Activated T-helper 1 cell treated with anti-CD3 and anti-CD28 coated beads, Interleukin-2, amount 50 U/mL, for 16 hours (primary cell): ENCODE measurements at places on chromosomes 1 and 21.

DNA sequence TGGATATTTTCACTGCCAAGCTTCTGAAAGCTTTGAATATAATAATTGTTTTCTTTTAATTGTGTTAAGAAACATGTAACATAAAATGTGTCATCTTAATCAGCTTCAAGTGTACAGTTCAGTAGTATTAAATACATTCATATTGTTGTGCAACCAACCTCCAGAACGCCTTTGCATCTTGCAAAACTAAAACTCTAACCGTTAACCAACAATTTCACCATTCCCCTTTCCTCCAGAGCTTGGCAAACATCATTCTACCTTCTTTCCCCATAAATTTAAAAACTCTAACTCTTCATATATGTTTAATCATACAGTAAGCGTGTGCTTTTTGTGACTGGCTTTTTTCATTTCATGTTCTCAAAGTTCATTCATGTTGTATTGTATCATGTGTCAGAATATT is 2.1 kb downstream of the MNDA start:
- no peak for DNase-seq

DNA sequence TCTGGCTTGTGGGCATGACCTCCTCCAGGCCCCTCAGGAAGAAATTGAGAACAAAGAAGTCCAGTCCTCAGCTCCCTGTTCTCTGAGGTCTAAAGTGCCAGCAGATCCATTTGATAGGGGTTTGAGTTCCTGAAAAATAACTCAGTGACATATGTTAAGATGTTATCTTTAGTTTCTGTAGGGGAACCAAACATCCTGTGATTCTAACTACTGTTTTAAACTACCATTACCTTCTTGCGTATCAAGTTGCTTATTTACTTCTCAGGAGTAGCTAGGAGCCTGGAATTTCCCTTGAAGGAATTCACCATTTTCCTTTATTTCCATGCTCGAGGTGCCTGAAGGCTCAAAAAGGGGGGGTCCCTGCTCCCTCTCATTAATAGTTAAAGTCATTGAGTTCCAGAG is 18.8 kb upstream of the LIN9 start:
- no peak for DNase-seq

DNA sequence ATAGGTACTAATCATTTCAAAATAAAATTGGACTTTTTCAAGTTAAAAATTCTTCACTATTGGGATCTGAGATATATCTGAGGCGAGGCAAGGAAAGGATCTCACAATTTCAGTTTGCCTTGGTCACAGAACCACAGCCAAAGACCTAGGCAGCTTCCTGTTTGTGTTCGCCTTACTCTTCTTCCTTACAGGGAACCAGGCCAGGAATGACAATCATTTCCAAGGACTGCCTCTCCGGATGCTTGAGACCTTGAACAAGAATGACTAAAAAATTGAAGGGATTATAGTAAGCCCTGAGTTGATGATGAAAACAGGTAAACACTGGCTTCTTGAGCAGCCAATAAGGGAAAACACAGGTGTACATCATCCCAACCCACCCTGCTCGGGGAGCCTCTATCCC is 35.2 kb upstream of the SERBP1 start:
- no peak for DNase-seq

- DNase-seq: no peak
Measured at GRCh38 chr1:201465698-201466290, 3.2 kb downstream of the PHLDA3 start.

DNA sequence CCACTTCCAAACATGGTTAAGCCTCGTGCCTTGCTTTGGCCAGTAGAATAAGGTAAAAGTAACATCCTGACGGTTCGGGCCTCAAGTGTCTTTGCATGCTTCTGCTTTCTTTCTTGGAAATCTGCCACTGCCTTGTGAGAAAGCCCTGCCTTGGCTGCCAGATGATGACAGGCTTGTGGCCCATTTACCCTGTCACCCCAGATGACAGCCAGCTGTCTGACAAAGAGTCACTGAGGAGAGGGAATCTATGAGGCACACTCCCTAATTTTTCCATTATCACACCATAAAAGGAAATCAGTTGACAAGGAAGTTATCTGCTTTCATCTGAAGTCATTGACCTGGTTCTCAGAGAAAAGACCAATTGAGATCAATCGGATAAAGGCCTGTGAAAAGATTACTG is 199.8 kb downstream of the USH2A start:
- no peak for DNase-seq

DNA sequence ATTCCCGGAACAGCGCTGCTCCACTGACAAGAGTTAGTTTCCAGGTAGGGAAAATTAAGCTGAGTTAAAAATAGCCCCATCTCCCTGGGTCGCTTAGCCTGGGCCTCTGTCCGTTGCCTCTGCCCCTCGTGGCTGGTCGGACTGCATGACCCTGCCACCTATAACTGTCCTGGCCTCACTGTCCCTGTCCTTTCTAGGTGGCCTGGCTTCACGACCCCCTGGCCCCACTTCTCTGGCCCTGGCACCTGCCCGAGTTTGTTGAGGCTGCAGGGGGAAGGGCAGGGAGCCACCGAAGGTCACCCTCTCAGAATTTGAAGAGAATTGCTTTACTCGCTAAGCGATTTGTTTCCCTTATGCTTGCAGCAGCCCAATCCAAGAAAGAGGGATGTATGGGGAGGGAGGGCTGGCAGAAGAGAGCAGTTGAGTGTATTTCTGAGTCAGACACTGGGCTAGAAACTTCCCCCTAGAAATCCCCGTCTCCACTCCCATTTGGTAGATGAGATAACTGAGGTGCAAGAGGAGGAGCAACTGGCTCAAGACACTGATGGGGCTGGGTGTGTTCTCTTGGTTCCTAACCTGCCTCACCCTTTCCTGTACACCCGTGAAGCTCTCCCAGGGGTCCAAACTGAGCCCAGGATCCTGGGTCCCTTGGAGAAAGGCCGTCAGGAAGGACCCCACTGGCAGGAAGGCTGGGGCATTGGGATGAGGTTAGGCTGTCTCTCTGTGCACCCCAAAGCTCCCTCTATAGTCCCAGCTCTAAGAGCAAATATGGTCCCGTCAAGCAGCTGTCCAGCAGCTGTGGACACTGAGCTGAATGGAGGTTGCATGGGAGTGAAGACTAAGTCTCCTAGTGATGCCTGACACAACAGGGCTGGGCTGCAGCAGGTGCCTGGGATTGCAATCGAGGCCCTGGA is 2.9 kb upstream of the EDN2 start:
- no peak for DNase-seq

DNA sequence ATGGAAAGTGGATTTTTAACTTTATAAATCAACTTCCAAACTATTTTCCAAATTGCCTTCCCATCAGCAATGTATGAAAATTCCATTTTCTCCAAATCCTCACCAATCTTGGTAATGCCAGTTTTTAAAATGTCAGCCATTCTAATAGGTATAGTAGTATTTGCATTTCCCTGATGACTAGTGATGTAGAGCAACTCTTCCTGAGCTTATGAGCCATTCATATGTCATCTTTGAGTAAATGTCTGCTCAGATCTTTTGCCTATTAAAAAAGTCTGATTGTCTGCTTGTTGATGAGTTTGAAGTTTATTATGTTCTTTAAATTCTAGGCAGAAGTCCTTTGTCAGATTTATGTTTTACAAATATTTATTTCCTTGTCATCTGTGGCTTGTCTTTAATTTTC is 54.7 kb downstream of the KDM1A start:
- no peak for DNase-seq

- DNase-seq: no peak
Measured at GRCh38 chr1:1827089-1827848, 49.0 kb upstream of the NADK start.

DNA sequence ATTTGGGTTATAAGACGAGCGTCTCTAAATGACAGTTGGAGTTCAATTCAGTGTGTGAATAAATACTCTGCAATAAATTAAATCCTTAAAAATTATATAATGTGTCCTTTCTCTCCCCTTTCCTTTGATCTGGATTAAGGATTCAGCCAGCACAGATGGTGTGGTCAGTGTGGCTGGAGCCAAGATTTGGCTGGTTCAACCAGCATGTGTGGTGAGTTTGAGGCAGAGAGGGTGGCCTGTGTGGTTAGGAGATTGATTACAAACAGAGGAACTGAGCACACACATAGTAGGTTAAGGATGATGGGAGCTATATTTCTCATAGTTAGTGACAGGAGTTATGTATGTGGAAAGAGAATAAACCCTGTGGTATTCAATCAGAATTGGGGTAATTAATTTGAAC is 14.2 kb upstream of the AMIGO1 start:
- no peak for DNase-seq

DNA sequence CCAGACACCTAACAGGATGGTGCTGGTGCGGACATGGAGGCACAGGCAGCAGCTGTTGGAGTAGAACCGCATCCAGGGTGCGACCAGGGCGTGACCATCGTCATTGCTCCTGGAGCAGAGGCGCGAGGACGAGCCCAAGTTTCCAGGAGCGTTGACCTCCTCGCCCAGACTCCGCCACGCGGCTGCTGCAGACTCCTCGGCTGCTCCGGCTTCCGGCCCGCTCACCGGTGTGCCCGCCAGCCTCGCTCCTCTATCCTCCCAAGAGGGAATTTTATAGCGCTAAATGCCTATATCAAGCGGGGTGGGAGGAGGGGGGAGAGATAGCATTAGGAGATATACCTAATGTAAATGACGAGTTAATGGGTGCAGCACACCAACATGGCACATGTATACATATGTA is 5.3 kb upstream of the S100A12 start:
- no peak for DNase-seq

- no peak for DNase-seq
Measured at GRCh38 chr1:47682786-47683350, 245.0 kb downstream of the FOXD2 start.

- no peak for DNase-seq
Measured at GRCh38 chr1:84379917-84380180, 18.4 kb upstream of the DNASE2B start.

- no peak for DNase-seq
Measured at GRCh38 chr21:45108034-45108790, 33.8 kb downstream of the ADARB1 start.

DNA sequence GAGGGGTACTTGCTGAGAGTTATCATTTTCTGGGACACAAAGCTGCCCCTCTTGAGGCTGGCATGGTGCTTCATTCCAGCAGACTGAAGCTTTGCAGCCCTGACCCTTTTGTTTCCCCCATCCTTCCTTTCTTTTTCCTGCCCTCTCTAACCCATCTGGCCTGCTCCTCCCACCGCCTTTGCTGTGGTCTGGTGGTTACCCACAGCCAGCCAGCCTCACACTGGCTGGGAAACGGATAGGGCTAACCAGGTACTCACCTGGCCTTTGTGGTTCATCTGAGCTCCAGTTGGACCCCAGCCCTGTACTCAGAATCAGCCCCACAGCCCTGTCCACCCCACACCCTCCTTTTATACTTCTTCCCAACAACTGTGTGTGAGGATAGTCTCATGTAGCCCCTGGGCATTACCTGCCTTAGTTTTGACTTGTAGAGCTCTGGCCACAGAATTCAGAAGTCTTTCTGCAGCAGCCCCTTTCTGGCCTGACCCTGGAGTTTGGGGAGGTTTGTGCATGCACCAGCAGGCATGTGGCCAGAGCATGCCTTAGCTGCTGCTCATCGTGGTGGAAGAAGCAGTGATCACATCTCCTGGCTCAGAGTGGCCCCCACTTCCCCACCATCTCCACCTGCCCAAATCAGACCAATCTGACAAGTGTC is 138.0 kb downstream of the TRABD2B start:
- no peak for DNase-seq

DNA sequence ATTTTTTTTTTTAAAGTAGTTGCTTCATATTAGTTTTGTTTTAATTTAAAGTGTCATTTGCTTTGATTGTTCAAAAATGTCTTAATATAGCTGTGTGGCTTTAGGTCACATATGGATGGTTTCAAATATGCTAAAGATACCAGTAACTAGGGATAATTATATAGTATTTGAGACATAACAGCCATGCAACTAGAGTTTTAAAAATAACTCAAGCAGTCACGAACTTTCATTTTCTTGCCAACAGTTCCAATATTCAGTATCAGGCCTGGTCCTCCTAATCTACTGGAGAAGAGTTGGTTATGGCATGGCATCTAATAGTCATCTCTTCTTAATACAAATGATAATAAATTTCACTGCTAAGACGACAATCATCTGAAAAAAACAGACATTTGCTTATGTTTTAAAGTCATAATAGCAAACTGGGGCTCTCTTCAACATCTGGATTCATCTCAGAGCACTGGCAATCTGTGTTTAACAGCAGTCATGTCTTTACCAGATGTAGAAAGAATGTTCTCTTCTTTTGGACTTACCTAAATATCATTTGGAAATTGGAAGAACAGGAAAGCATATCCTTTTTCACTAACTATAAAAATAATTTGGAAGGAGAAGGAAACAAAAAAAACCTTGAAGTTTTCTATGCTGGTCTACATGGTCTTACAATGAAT is 24.1 kb upstream of the A3GALT2 start:
- DNase-seq: no peak

- DNase-seq: no peak
Measured at GRCh38 chr1:217193151-217193550, 437.7 kb downstream of the GPATCH2 start.

GRCh38 chr1:156392452-156392853 is 23.4 kb downstream of the RHBG start:
- DNase-seq: no peak

GRCh38 chr1:212218911-212219310 is 66.3 kb upstream of the PPP2R5A start:
- DNase-seq: no peak

DNA sequence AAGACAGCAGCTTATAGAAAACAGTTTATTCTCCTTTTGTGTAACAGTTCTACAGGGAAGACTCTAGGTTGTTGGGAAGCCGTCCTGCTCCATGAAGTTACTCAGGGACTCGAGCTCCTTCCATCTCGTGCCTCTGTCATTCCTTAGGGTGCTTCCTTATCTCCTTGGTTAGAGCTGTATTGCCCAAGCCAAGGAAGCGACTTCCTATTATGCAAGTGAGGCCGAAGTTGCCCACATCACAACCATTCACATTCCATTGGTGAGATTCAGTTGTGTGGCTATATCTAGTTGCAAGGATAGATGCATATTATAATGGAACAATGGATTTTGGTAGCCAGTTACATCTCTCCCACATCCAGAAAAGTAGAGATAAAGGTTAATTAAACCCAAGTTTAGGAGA is 9.0 kb downstream of the GSTM5 start:
- no peak for DNase-seq

GRCh38 chr1:116006486-116006964 is 30.2 kb downstream of the SLC22A15 start:
- no peak for DNase-seq

- no peak for DNase-seq
Measured at GRCh38 chr1:80250573-80251168, 1244.1 kb upstream of the ADGRL4 start.
